ENCODE measurements at places on chromosomes 7 and 10.
A peak's percentile ranks its signal among the peaks of the same experiment; 100 is the strongest.

GRCh38 chr7:82443547-82444219 lies at the start of gene CACNA2D1:
TSS of gene CACNA2D1 (minus strand) at chr7:82443777.
- DNase-seq = peak; percentile 4

GRCh38 chr7:24951441-24951980 lies 28.5 kb downstream of the OSBPL3 start:
- no peak for DNase-seq

DNA sequence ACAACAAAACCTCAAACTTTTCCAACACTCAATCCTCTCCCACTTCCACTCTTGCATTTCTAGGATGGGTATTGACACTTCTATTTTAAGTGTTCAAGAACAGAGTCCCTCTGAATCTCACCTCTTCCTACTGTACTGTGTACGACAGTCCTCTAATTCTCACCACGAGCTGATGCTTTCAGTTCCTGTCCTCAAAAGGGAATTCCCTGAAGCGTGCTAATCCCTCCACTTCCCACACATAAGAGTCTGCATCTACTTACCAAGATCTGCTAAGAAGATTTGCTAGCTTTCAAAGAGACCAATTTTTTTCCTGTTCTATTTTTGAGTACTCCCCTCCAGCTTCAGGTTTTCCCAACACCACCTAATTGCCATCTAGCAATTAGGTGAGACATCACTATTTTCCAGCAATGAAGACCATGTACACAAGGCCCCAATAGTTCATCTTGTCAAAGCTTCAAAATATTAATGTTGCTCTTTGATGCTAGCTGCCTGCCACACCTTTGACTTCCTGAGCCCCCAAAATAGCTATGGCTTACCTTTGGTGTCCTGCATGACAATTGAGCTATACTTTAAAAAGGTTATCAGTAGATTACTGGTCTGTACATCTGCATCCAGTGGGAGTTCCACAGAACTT lies 54.4 kb downstream of the ARMH3 start:
- DNase-seq = no peak

GRCh38 chr7:116284390-116284789 lies 74.1 kb downstream of the TES start:
- DNase-seq = no peak

DNA sequence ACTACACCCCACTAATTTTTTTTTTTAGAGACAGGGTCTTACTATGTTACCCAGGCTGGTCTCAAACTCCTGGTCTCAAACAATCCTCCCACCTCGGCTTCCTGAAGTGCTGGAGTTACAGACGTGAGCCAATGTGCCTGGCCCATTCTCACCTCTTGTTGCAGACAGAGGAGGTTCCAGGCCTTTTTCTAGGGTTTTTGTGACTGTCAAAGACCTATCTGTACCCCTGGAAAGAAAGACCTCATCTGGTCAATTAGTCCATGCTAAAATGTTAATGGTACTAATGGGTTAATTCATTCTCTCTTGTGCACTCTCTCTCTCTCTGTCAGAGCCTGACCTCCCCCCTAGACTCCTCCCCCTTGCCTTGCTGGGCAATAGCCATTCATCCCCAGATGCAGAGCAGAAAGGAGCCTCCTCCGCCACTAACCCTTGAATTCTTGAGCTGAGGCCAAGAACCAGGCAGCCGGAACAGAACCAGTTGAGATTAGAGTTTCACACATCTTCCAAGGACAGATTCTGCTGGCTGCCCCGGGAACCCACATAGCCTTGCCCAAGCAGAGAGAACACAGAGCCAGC lies 209.7 kb downstream of the SKIDA1 start:
- no peak for DNase-seq

- no peak for DNase-seq
Measured at GRCh38 chr10:42990721-42991441, 86.0 kb upstream of the RET start.

DNA sequence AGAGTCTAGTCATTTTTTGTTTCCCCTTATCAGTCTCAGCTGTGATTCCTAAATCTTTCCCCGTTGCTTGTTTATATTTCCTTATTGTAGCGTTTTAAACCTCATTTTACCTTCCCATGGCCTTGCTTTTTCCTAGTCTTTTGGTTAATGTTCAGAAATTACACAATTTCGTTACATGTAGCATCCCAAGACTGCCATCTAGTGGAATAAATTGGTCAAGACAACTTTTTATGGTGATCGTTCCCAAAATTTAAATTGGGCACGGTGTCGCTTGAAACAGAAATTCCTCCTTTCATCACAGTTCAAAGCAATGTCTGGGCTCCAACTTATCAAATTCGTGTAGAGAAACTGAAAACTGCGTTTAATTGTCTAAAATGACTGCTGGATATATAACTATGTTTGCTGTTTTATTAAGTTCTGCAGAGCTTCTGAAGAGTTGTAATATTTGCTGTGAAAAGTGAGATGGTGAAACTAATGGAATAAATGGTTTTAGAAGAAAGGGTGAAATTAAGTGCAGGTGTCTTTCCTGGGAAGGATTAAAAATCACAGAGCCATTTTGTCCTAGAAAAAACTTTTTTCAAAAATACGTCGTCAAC lies 370.2 kb downstream of the PHF14 start:
- no peak for DNase-seq

- DNase-seq = no peak
Measured at GRCh38 chr10:70846795-70847194, 31.0 kb downstream of the SGPL1 start.

- DNase-seq = no peak
Measured at GRCh38 chr10:66748217-66748616, 177.6 kb upstream of the LRRTM3 start.

Data from activated CD4-positive, alpha-beta T cell treated with anti-CD3 and anti-CD28 coated beads for 48 hours (primary cell).